ENCODE measurements at places on chromosomes 7 and 10. TPM values are rescaled to one million over a fixed set of nuclear protein-coding genes. Genes with fewer than 3 reads are reported as not detected.

Gene GRM3
- 2.6 TPM for total RNA-seq

Gene CFAP46
- total RNA-seq = 0.63 TPM

Gene COL13A1
- 1.3 TPM for total RNA-seq

Gene NOC3L
- 7.4 TPM for total RNA-seq

Gene OGDHL
- total RNA-seq = 2.0 TPM

Gene RET
- total RNA-seq = 26.0 TPM

Gene MYO1G
- 7.3 TPM for total RNA-seq

Gene LIPN
- total RNA-seq = not detected

Gene RAB18
- 46.5 TPM for total RNA-seq

Gene GPR26
- not detected for total RNA-seq

Gene SPDYE9
- not detected for total RNA-seq

Gene HTR7
- total RNA-seq = 0.11 TPM

Gene CWF19L1
- 24.1 TPM for total RNA-seq

Gene SMO
- total RNA-seq = 8.4 TPM

Gene SORBS1
- total RNA-seq = 17.3 TPM

Gene PTPRN2
- 16.2 TPM for total RNA-seq

Gene FGFR2
- 49.9 TPM for total RNA-seq

Gene OR13A1
- total RNA-seq = not detected

Gene ZP3
- total RNA-seq = 6.4 TPM

Gene PLEKHA8
- total RNA-seq = 5.4 TPM

Gene PRSS37
- total RNA-seq = not detected

Gene CUBN
- total RNA-seq = 2.8 TPM

Gene NPC1L1
- total RNA-seq = 0.09 TPM

Gene HOXA3
- total RNA-seq = 4.0 TPM

Gene CAV2
- 14.5 TPM for total RNA-seq

Gene GIMAP6
- total RNA-seq = 30.6 TPM

Gene MMP21
- 0.11 TPM for total RNA-seq

All from adrenal gland (tissue), 19 donors.